ENCODE measurements at places on chromosomes 3 and 15. TPM values are rescaled to one million over a fixed set of nuclear protein-coding genes. Genes with fewer than 3 reads are reported as not detected.

DNA sequence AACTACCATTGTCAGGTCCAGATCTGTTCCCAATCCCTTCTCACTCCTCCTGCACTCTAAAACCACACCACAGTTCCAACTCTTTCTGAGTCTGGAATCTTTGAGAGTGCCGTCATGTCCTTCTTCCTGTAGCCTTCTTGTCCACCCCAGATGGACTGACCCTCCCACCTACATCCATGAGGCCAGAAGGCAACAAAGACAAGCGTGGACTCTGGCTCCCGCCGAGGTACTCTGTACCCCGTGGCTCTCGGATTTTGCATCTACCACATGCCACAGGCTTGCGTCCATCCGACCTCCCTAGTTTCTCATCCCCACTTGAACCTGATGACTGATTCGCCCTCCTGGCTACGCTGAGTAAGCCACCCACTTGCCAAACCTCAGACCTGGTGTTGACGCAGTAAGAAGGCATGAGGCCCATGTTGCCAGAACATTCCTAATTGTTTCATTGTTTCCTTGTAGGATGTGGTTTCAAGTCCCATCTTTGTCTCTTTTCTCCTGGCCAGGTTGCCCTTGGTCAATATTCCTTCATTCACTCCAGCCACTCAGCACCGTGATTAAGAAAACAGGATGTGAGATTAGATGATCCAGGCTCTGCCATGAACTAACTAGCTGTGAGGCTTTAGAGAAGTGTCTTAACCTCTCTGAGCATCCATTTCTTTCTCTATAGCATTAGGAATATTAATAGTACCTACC is 1.1 kb upstream of the ZBTB38 start:
- no peak overlapping the region for H3K4me3 ChIP-seq
- H3K27ac ChIP-seq: peak overlapping the region; percentile 83
- peaks cover 32% of the 10 kb centered on the region for H3K4me1 ChIP-seq
- H3K36me3 ChIP-seq: peaks cover 4% of the 10 kb centered on the region
- H3K27me3 ChIP-seq: no peaks in the 10 kb centered on the region
- DNase-seq: no peak

GRCh38 chr15:40050788-40051470 is 11.9 kb upstream of the SRP14 start:
- no peak for DNase-seq
- no peaks in the 10 kb centered on the region for H3K36me3 ChIP-seq
- peak overlapping the region; percentile 85 for H3K27ac ChIP-seq
- no peaks in the 10 kb centered on the region for H3K27me3 ChIP-seq

GRCh38 chr3:46463120-46463867 is 1.4 kb downstream of the LTF start:
- H3K4me3 ChIP-seq: no peak overlapping the region
- no peak overlapping the region for H3K27ac ChIP-seq
- DNase-seq: no peak
- no peaks in the 10 kb centered on the region for H3K4me1 ChIP-seq
- H3K36me3 ChIP-seq: no peaks in the 10 kb centered on the region
- peaks cover 38% of the 10 kb centered on the region for H3K27me3 ChIP-seq

Gene RAB6B
- total RNA-seq: 10.5 TPM

Gene VGLL3
- 2.0 TPM for total RNA-seq

Gene SRGAP3
- total RNA-seq: 21.4 TPM

DNA sequence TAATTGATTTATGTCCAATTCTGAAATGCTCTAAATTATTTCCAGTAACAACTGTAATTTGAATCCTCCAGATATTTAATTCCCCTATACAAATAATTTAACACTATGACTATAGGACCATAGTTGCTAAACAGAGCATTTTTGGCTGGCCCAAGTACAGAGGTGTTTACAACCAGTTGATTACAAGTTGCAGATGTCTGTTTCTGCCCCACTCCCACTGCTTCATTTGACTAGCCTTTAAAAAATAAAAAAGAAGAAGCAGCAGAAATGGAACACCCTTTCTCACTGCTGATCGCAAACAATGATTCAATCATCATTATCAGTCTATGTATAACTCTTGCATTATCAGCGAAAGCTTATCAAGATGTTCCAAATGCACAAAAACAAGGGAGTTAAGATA is 54.6 kb downstream of the SENP7 start:
- no peaks in the 10 kb centered on the region for H3K4me1 ChIP-seq
- H3K4me3 ChIP-seq: no peak overlapping the region

- no peak overlapping the region for H3K27ac ChIP-seq
- H3K4me1 ChIP-seq: peaks cover 7% of the 10 kb centered on the region
- H3K27me3 ChIP-seq: no peaks in the 10 kb centered on the region
- peaks cover 14% of the 10 kb centered on the region for H3K36me3 ChIP-seq
- no peak overlapping the region for H3K4me3 ChIP-seq
- DNase-seq: no peak
Observed at GRCh38 chr3:136942803-136943202, 15.0 kb upstream of the IL20RB start.

GRCh38 chr3:113898892-113899291 is 48.9 kb upstream of the ZDHHC23 start:
- H3K4me1 ChIP-seq: peaks cover 6% of the 10 kb centered on the region
- no peak overlapping the region for H3K4me3 ChIP-seq
- no peak overlapping the region for H3K27ac ChIP-seq
- no peaks in the 10 kb centered on the region for H3K36me3 ChIP-seq
- no peak for DNase-seq

DNA sequence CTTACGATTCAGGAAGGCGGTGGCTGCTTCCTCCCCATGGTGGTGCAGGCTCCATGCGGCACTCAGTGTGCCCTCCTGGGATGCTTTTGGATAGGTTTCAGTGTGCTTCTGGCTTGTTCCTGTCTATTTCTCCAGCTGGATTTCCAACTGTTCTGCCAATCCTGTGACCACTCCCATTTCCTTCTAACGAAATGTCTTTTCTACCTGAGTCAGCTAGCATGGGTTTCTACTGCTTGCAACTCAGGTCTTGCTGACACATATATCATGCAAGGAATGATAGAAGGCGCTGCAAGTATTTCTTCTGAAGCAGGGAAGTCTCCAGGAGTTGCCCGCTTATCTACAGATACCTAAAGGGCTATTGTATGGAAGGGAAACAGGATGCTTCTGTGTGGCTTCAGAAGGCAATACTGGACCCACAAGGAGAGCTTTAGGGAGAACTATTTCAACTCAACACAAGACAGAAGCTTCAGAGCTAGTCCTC is 244.4 kb downstream of the OPA1 start:
- peaks cover 36% of the 10 kb centered on the region for H3K4me1 ChIP-seq
- H3K27me3 ChIP-seq: no peaks in the 10 kb centered on the region
- no peak overlapping the region for H3K4me3 ChIP-seq
- no peak for DNase-seq
- H3K27ac ChIP-seq: no peak overlapping the region

- no peak overlapping the region for H3K4me3 ChIP-seq
- no peak for DNase-seq
- peak overlapping the region; percentile 82 for H3K27ac ChIP-seq
- peaks cover 2% of the 10 kb centered on the region for H3K36me3 ChIP-seq
- H3K27me3 ChIP-seq: no peaks in the 10 kb centered on the region
Observed at GRCh38 chr3:50123394-50124051, 31.6 kb upstream of the SEMA3F start.

- H3K36me3 ChIP-seq: no peaks in the 10 kb centered on the region
- peaks cover 32% of the 10 kb centered on the region for H3K27me3 ChIP-seq
- no peaks in the 10 kb centered on the region for H3K4me1 ChIP-seq
- DNase-seq: no peak
- H3K27ac ChIP-seq: no peak within 1 kb of the TSS
Observed at GRCh38 chr3:195811756-195812155, at the start of gene MUC4. MUC4 (minus strand) TSS chr3:195811929; CDS start chr3:195811817, 112 bp downstream.

Gene WDR93
- 1.3 TPM for total RNA-seq

Gene HMG20A
- total RNA-seq: 46.0 TPM

Gene LDHAL6B
- not detected for total RNA-seq

Gene CCR5
- total RNA-seq: not detected

DNA sequence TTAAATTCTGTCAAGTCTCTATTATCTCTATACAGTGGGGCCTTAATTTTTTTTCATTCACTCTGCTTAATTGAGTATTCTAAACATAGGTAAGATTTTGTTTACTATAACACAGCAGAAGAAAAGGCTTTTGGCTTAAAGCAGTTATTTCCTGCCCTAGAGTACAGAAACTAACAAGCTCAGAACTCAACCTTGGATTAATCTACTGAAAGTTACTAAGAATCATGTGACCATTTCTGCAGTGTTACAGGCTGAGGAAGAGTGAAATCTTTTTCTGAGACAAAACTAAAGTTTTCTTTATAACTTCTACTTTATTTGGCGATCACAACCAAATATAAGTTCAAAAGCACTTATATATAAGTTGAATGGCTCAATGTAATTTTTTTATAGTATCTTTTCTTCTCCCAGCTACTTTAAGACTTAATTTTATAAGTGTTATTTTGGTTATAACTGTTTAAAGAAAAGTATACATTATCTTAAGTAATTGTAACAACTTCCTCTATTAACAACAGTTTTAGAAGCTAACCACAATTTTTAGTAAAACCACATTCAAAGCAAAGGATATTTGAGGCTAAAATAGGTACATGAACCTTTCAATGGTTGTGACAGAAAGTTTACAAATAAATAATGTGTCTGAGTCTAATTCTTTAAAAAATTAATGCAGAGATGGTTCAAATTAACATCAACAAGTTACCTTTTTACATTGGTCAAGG is 240.6 kb upstream of the NAALADL2 start:
- H3K27me3 ChIP-seq: no peaks in the 10 kb centered on the region
- H3K36me3 ChIP-seq: no peaks in the 10 kb centered on the region
- DNase-seq: no peak
- H3K27ac ChIP-seq: no peak overlapping the region
- H3K4me1 ChIP-seq: peaks cover 3% of the 10 kb centered on the region
- H3K4me3 ChIP-seq: no peak overlapping the region

GRCh38 chr15:55799291-55800212 is 56.6 kb upstream of the PRTG start:
- peaks cover 11% of the 10 kb centered on the region for H3K4me1 ChIP-seq
- DNase-seq: peak; percentile 62
- peak overlapping the region; percentile 91 for H3K27ac ChIP-seq
- peaks cover 3% of the 10 kb centered on the region for H3K36me3 ChIP-seq
- H3K4me3 ChIP-seq: no peak overlapping the region

DNA sequence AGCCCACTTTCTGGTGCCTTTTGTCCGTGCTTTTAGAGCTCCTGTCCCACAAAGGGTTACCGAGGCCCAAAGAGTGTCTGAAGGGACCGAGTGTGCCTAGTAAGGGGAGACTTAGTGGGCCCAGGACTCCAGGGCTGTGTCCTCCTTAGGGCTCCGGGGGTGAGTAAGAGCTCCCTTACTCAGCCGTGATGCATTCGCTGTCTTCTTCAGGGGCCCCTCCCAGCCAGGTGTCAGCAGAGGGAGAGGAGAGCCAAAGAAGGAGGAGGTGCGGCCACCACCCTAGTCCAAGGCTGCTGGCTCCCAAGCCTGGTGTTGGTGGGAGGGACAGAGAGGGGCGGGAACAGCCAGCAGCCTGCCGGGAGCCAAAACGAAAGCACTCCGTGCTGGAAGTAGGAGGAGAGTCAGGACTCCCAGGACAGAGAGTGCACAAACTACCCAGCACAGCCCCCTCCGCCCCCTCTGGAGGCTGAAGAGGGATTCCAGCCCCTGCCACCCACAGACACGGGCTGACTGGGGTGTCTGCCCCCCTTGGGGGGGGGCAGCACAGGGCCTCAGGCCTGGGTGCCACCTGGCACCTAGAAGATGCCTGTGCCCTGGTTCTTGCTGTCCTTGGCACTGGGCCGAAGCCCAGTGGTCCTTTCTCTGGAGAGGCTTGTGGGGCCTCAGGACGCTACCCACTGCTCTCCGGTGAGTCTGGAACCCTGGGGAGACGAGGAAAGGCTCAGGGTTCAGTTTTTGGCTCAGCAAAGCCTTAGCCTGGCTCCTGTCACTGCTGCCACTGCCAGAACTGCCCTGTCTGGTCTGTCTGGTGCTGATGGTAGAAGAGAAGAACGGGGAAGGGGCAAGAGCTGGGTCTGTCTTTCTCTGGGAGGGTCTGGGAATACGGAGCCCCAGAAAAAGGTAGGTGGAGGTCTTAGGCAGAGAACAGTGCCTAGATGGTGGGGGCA is at the start of gene IL17RC:
IL17RC (plus strand) TSS at position 365 of the 947 bp plus-strand sequence; CDS start at position 583, 218 bp downstream.
- H3K27me3 ChIP-seq: no peaks in the 10 kb centered on the region
- peak; percentile 30 for DNase-seq
- H3K27ac ChIP-seq: peak within 1 kb of the TSS; percentile 37
- peak within 1 kb of the TSS; percentile 71 for H3K4me3 ChIP-seq
- peaks cover 14% of the 10 kb centered on the region for H3K4me1 ChIP-seq

- no peak overlapping the region for H3K4me3 ChIP-seq
- H3K4me1 ChIP-seq: peaks cover 3% of the 10 kb centered on the region
- no peak for DNase-seq
- H3K36me3 ChIP-seq: peaks cover 20% of the 10 kb centered on the region
Observed at GRCh38 chr3:107612664-107613084, 89.9 kb downstream of the BBX start.

GRCh38 chr3:61908382-61908781 is 347.0 kb downstream of the PTPRG start:
- no peak overlapping the region for H3K27ac ChIP-seq
- no peak overlapping the region for H3K4me3 ChIP-seq
- no peaks in the 10 kb centered on the region for H3K36me3 ChIP-seq

GRCh38 chr3:152586974-152587373 is 248.0 kb upstream of the P2RY1 start:
- peaks cover 4% of the 10 kb centered on the region for H3K27me3 ChIP-seq
- no peaks in the 10 kb centered on the region for H3K36me3 ChIP-seq
- H3K27ac ChIP-seq: no peak overlapping the region
- H3K4me1 ChIP-seq: peaks cover 7% of the 10 kb centered on the region

DNA sequence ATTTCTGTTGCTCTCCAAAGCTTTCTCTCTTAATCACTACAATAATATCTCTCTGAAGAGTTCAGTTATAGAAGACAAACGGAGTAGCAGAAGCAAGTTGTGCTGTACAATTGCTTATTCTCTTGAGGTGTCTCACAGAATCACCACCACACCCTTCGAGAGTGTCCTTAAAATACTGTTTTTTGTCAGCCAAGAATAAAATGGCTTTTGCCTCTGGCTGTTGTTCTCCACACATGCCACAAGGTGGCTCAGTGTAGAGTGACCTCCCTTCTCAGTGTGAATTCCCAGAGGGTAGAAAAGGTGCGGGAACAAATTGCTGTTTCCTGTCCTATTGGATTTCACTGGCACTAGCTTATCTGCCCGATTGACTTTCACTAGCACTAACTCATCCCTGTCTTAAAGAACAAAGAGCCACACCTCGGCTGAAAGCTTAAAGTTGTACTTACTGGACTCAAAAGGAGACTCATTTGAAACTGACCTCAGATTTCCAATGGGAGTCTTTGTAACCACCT is 134.2 kb upstream of the SATB1 start:
- H3K36me3 ChIP-seq: no peaks in the 10 kb centered on the region
- no peak overlapping the region for H3K27ac ChIP-seq
- peaks cover 3% of the 10 kb centered on the region for H3K27me3 ChIP-seq
- peaks cover 15% of the 10 kb centered on the region for H3K4me1 ChIP-seq

Gene THAP10
- total RNA-seq: 4.5 TPM

All from progenitor cell of endocrine pancreas (in vitro differentiated cells).